Psoas muscle (tissue), 8 donors: ENCODE measurements at places on chromosomes 16 and 17. TPM values are rescaled to one million over a fixed set of nuclear protein-coding genes. Genes with fewer than 3 reads are reported as not detected.
A peak's percentile ranks its signal among the peaks of the same experiment; 100 is the strongest.

DNA sequence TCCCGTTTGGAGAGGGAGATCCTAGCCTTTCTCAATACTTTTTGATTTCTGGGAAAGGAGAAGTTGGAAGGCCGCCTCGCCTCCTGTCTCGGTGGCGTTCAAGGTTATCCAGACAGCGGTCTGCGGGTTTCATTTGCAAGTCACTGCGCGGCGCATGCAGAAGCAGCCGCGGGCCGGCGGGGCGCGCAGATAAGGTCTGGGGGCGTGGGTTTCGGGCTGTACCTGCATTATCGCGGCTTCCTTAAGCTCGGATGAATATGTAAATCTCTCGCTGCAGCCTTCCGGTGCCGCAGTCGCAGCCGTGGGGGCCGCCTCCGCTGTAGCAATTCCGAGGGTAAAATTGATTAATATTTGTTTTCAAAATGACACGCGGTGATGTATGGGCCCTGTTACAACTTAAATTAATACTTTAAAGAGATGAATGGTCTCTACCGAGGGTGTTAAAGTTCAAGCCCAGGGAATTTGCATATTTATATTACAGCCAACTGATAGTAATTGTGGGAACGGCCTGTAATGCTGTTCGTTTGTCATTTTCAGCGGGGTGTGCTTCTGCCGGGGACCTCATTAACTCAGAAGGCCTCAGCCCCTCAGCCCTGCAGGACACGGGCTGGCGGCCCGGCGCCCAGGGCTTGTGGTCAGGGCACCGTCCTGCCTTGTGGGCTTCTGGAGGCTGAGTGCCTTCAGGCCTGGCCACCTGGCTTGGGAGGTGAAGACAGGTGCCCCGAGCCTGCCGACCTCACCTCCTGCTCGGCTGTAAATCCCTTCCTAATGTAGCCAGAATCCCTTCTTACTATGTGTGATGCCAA is 99.4 kb downstream of the CYLD start:
- DNase-seq: no peak

The PRCD gene
- polyA plus RNA-seq: 1.6 TPM

The SLC39A11 gene
- 1.6 TPM for polyA plus RNA-seq

The GNG13 gene
- polyA plus RNA-seq: not detected

GRCh38 chr16:4370570-4371356 is 885 bp upstream of the VASN start:
- peak; percentile 85 for DNase-seq

- DNase-seq: no peak
These were observed 78.3 kb upstream of the RPL38 start for GRCh38 chr17:74125156-74125555.

The GAS2L2 gene
- polyA plus RNA-seq: 0.19 TPM

The TMEM106A gene
- 0.21 TPM for polyA plus RNA-seq

GRCh38 chr17:6599364-6599763 is 41.1 kb downstream of the KIAA0753 start:
- DNase-seq: no peak

GRCh38 chr17:5135726-5136579 is 20.1 kb downstream of the USP6 start:
- no peak for DNase-seq

- no peak for DNase-seq
These were observed 119.4 kb downstream of the KCNJ2 start for GRCh38 chr17:70288540-70289290.

DNA sequence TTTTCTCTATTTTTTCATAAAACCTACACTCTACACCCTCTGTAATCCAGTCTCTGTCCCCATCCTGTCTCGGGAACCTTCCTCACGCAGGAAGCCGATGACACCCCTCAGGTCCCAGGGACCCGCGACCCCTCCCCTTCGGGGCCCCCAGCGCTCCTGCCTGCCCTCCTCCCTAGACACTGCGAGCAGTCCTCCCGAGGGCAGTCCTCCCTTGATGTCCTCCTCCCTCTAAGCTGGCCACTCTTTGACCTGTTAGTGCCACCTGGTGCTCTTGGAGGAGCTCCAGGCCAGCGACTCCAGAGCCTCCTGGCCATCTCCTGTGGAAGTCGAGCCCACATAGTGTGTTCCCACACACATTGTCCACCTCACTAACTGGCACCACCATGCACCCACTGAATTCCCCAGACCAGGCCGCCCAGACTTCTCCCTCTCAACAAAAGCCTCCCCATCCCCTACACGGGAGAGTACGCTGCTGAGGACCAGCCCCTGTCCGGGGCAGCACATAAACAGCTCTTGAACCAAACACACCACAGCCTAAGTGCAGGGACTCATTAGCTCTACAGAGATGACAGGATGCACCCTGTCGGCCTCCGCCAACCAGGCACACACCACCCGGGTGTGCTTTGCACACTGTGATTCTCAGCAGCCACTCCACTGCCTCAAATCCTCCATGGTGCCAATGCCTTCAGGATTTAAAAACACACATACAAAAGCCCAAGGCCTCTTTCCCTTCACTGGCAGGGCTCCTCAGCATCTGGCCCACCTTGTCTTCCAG is 9.3 kb downstream of the OSBPL7 start:
- no peak for DNase-seq

GRCh38 chr16:49740256-49740655 is 115.7 kb downstream of the ZNF423 start:
- DNase-seq: no peak
